ENCODE measurements at places on chromosomes 7 and 10. TPM values are rescaled to one million over a fixed set of nuclear protein-coding genes. Genes with fewer than 3 reads are reported as not detected.

DNA sequence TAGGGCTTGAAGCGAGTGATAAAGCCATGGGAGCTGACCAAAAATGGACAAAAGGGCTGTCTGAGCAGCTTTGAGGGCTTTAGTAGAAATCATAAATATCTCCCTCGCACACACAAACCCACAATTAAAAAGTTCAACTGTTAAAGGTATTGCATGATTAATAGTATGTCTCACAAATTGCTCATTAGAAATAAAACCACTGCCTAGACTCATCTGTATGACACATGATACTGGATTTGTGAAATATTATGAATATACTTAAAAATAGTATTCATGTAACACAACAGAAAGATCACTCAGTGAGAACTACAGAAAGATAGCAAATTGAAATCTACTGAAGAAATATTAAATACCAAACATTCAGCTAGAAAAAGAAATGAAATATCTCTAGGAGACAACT is 11.9 kb upstream of the PTPN12 start:
- no peak for DNase-seq

DNA sequence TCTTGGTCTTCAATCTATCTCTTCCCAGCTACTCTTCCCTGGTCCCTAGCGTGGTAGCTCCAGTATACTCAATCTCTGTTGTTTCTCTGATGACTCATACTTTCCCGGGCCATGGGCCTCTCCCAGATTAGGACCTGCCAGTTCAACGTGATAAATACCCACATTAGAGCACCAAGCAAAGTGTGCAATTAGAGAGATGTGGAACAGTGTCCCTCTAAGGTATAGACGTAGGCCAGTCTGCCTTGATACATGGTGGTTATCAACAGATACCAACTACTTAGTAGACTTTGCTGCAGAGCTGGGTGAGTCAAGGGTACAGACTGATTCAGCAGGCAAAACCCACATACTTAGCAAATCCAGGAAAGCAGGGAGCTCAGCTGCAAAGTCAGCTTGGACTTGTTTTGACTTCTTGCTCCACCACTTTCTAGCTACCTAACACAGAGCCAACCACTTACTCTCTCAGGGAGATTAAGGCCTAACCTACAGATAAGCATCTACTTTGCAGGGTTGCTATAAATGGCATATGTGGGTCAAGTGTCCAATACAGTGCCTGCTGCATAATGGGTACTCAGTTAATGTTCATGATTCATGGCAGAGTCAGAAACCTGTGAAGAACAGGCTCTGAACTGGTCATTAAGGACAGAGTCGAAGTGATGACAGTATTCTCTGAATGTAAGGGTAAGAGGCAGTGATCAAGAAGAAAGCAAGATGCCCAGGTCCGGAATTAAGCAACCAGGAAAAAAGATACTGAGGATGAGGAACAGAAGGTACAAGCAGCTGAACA is 176.1 kb downstream of the CHN2 start:
- no peak for DNase-seq

DNA sequence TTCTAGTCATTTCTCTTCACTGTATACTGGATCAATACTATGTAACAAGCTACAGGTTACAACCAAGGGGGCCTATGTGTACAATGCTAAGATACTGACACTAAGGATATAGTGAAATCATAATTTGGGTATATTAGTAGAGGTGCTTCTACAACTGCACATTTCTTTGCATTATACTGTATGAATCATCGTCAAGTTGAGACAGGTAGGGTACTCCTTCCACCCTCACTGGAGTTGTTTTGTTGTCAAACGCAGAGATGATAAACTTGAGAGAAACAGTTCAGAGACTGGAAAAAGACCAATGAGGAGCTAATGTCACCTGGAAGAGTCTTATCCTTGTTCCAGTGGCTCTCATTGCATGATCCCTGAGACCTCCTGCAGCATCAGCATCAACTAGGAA is 208.2 kb upstream of the PRPS1L1 start:
- no peak for DNase-seq

GRCh38 chr7:111027396-111027795 is 63.5 kb upstream of the LRRN3 start:
- DNase-seq, result no peak

Gene HABP2
- polyA plus RNA-seq, result not detected

All from aorta (tissue), 5 donors.